ENCODE measurements at places on chromosomes 13 and 19. TPM values are rescaled to one million over a fixed set of nuclear protein-coding genes. Genes with fewer than 3 reads are reported as not detected.

ZNF528 gene
- 9.8 TPM for total RNA-seq

DZIP1 gene
- 0.11 TPM for total RNA-seq

FFAR2 gene
- total RNA-seq: not detected

OR7A5 gene
- not detected for total RNA-seq

ZNF439 gene
- 6.4 TPM for total RNA-seq

DMWD gene
- total RNA-seq: 26.2 TPM

CLIP3 gene
- total RNA-seq: 3.0 TPM

CNFN gene
- total RNA-seq: not detected

KCNC3 gene
- 9.4 TPM for total RNA-seq

All from T-helper 2 cell treated with Interferon-gamma antibody and Interleukin-4, amounts not matched to agents 100 ng/mL and 5 ng/mL, for 36 hours (primary cell).